ENCODE measurements at places on chromosomes 3 and 15. TPM values are rescaled to one million over a fixed set of nuclear protein-coding genes. Genes with fewer than 3 reads are reported as not detected.

DNA sequence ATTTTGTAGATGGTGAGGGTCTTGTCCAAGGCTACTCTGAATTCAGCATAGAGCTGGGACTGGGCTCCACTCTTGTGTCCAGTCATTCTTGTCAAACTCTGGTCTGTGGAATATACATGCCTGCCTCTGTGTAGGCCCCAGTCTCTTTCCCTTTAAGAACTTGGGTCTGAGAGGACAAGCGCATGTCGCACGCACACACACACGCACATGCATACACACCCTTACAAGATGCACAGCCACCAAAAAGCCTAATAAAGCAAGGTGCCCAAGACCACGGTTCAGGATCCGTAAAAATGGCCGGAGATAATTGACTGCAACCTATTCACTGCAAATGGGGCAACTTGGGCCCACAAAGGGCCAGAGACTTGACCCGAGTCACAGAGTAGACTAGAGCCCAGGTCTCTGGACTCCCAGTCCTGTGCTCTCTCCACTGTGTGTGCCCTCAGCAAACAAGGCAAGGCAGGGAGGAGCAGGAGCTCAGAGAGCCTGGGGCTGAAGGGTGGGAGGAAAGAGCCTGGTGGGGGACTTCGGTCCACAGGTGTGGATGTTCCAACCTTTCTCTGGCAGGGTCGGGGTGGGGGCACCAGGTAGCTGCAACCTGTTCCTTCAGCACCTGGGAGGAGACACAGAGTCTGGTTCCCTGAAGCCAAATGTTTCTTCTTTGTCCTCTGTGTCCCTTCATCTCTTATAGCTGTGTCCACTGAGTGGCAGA, 914 bp upstream of the PAQR5 start:
- peaks cover 4% of the 10 kb centered on the region for H3K4me1 ChIP-seq
- no peak overlapping the region for H3K4me3 ChIP-seq
- no peak overlapping the region for H3K27ac ChIP-seq
- H3K36me3 ChIP-seq = no peaks in the 10 kb centered on the region
- H3K27me3 ChIP-seq = peaks cover 24% of the 10 kb centered on the region

DNA sequence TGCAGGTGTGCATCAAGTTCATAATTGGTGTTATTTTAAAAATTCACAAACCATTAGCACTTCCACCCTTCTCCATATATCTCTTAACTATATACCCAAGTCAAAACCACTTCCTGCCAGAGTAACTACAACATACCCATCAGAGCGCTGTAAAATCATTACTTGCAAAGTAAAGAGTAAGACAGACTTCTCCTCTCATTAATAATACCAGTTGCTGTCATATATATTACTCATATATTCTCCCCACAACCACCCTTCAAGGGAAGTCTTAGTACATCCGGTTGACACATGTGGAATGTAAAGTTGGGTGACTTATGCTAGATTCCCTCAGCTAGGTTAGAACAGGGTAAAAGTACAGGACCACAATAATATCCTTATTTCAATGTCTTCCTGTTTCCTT, 5.6 kb downstream of the TERC start:
- no peak overlapping the region for H3K27ac ChIP-seq
- H3K4me3 ChIP-seq = no peak overlapping the region
- no peak for DNase-seq
- H3K4me1 ChIP-seq = no peaks in the 10 kb centered on the region

The IL16 gene
- total RNA-seq = 3.3 TPM

GRCh38 chr3:106431721-106432120, 562.9 kb upstream of the CBLB start:
- H3K27me3 ChIP-seq = no peaks in the 10 kb centered on the region
- no peaks in the 10 kb centered on the region for H3K36me3 ChIP-seq
- H3K27ac ChIP-seq = no peak overlapping the region
- H3K4me1 ChIP-seq = no peaks in the 10 kb centered on the region
- H3K4me3 ChIP-seq = no peak overlapping the region
- no peak for DNase-seq

- H3K27ac ChIP-seq = no peak overlapping the region
- H3K36me3 ChIP-seq = no peaks in the 10 kb centered on the region
- no peaks in the 10 kb centered on the region for H3K4me1 ChIP-seq
- H3K27me3 ChIP-seq = no peaks in the 10 kb centered on the region
- DNase-seq = no peak
These were observed 499.1 kb downstream of the ROBO2 start for GRCh38 chr3:77539014-77539413.

GRCh38 chr3:44128057-44128775, 113.5 kb upstream of the TOPAZ1 start:
- H3K4me3 ChIP-seq = no peak overlapping the region
- H3K4me1 ChIP-seq = no peaks in the 10 kb centered on the region
- H3K36me3 ChIP-seq = no peaks in the 10 kb centered on the region
- no peak overlapping the region for H3K27ac ChIP-seq
- no peak for DNase-seq

The CD200R1 gene
- 0.93 TPM for total RNA-seq

The FGF7 gene
- 13.0 TPM for total RNA-seq

The XIRP1 gene
- total RNA-seq = 0.10 TPM

- H3K27me3 ChIP-seq = no peaks in the 10 kb centered on the region
- DNase-seq = no peak
- no peak overlapping the region for H3K27ac ChIP-seq
- no peak overlapping the region for H3K4me3 ChIP-seq
- no peaks in the 10 kb centered on the region for H3K4me1 ChIP-seq
These were observed 34.8 kb downstream of the MINDY4B start for GRCh38 chr3:150870406-150870805.

DNA sequence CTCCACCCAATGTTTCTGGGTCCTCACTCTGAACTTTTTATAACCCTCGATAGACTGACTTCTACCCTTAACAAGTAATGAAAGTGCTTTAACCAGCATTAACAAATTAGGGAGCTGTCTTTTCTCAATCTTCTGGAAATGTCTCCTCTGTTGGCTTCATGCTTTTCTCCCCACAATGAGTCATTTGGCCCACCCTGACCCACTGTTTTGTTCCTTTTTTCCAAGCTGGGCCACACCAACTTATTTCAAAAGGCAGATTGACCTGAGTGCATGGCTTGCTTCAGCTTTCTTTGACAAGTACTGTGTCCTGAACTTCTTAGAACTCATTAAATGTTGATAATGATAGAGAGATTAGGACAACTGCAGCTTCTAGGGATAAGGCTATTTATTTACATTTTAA, 199.6 kb upstream of the SEMA6D start:
- no peak for DNase-seq
- no peaks in the 10 kb centered on the region for H3K4me1 ChIP-seq
- no peak overlapping the region for H3K4me3 ChIP-seq
- no peaks in the 10 kb centered on the region for H3K36me3 ChIP-seq

DNA sequence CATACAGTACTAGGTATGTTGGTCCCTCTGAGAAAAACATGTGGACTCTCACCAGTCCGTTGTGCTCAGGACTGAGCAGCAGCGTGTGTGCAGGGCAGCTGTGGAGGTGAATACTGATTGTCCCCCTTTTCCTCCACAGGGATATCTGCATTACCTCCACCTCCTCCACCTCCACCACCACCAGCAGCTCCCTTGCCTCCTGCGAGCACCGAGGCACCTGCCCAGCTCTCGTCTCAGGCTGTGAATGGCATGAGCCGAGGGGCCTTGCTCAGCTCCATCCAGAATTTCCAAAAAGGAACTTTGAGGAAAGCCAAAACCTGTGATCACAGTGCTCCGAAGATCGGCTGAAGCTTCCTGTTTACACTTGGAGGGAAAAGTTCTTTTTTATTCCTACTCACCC, 9.0 kb downstream of the PDHB start:
- no peaks in the 10 kb centered on the region for H3K27me3 ChIP-seq
- no peak overlapping the region for H3K4me3 ChIP-seq
- DNase-seq = no peak
- no peak overlapping the region for H3K27ac ChIP-seq
- H3K36me3 ChIP-seq = no peaks in the 10 kb centered on the region

- no peaks in the 10 kb centered on the region for H3K36me3 ChIP-seq
- H3K4me1 ChIP-seq = no peaks in the 10 kb centered on the region
- DNase-seq = no peak
- no peaks in the 10 kb centered on the region for H3K27me3 ChIP-seq
- no peak overlapping the region for H3K4me3 ChIP-seq
These were observed 387.0 kb downstream of the ERC2 start for GRCh38 chr3:56081246-56081645.

GRCh38 chr3:114344492-114344891, 50.7 kb downstream of the TIGIT start:
- H3K36me3 ChIP-seq = no peaks in the 10 kb centered on the region
- H3K27ac ChIP-seq = no peak overlapping the region
- H3K27me3 ChIP-seq = no peaks in the 10 kb centered on the region
- no peak overlapping the region for H3K4me3 ChIP-seq
- no peaks in the 10 kb centered on the region for H3K4me1 ChIP-seq
- no peak for DNase-seq

The CLDN16 gene
- total RNA-seq = 0.77 TPM

The MINAR1 gene
- total RNA-seq = 1.3 TPM

The COLQ gene
- total RNA-seq = 0.27 TPM

GRCh38 chr15:42825599-42825998, 88.7 kb upstream of the CDAN1 start:
- H3K4me1 ChIP-seq = no peaks in the 10 kb centered on the region
- no peaks in the 10 kb centered on the region for H3K36me3 ChIP-seq
- no peak overlapping the region for H3K4me3 ChIP-seq
- no peak for DNase-seq
- no peak overlapping the region for H3K27ac ChIP-seq

The PIF1 gene
- total RNA-seq = 0.76 TPM

GRCh38 chr3:15337963-15338362, 5.6 kb upstream of the SH3BP5 start:
- H3K4me1 ChIP-seq = no peaks in the 10 kb centered on the region
- no peaks in the 10 kb centered on the region for H3K36me3 ChIP-seq
- no peak overlapping the region for H3K4me3 ChIP-seq
- no peaks in the 10 kb centered on the region for H3K27me3 ChIP-seq
- no peak for DNase-seq

GRCh38 chr3:84946240-84946639, 12.5 kb upstream of the CADM2 start:
- H3K27me3 ChIP-seq = no peaks in the 10 kb centered on the region
- H3K27ac ChIP-seq = no peak overlapping the region
- DNase-seq = peak; percentile 26

DNA sequence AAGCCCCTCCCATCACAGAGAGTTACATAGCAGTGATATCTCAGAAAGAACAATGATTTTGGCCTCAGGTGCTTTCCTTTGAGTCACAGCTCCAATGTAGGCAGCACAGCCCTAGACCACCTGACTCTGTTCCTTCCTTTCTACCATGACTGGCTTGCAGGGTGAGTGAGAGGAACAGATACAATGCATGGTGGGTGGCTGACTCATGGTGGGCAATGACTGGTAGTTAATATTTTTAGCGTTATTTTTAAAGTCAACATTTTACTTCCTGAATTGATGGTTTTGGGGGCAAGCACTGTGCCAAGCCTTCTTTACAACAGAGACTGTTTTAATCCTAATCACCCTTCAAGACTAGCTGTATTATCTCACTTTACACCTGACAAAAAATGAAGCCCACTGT, 32.8 kb upstream of the ST3GAL6 start:
- peaks cover 8% of the 10 kb centered on the region for H3K4me1 ChIP-seq
- DNase-seq = no peak
- no peak overlapping the region for H3K27ac ChIP-seq
- H3K4me3 ChIP-seq = no peak overlapping the region

- H3K4me3 ChIP-seq = no peak overlapping the region
- H3K4me1 ChIP-seq = peaks cover 7% of the 10 kb centered on the region
- no peak for DNase-seq
- H3K27ac ChIP-seq = no peak overlapping the region
These were observed 84.1 kb downstream of the TP63 start for GRCh38 chr3:189714991-189715961.

The MAGEF1 gene
- total RNA-seq = 66.5 TPM

- H3K36me3 ChIP-seq = no peaks in the 10 kb centered on the region
- no peak within 1 kb of the TSS for H3K4me3 ChIP-seq
- H3K27me3 ChIP-seq = no peaks in the 10 kb centered on the region
These were observed at the start of gene OR5H15 for GRCh38 chr3:98166396-98166795. Gene OR5H15, plus strand, starts transcription at chr3:98166696. Its CDS starts 2,004 bp downstream, at chr3:98168700.

DNA sequence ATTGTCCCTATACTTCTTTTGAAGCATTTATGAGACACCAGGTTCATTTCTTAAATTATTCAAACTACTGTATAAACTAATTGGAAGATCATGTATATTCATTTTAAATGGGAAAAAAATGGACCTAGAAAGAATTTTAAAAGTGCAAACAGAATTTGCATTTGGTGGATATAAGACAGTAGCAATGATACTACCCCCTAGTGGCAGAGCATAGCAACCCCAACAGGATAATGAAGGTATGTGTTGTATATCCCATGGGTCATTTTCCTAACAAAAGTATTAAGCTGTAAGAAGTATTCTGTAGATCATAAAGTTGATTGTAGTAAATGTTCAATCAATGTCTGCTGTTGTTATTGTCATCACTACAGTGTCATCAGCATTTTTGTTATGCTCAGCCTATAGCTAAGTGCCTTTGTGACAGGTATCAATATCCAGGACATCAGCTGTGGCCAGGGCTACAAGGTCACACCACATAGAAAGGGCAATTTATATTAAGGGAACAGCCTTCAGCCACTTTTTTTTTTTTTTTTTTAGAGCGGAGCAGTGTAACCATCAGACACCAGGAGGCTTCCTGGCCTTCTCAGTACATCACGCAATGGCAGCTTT, 175.8 kb downstream of the FOXB1 start:
- no peak overlapping the region for H3K4me3 ChIP-seq
- no peaks in the 10 kb centered on the region for H3K4me1 ChIP-seq
- no peak overlapping the region for H3K27ac ChIP-seq
- peaks cover 5% of the 10 kb centered on the region for H3K27me3 ChIP-seq
- no peaks in the 10 kb centered on the region for H3K36me3 ChIP-seq

DNA sequence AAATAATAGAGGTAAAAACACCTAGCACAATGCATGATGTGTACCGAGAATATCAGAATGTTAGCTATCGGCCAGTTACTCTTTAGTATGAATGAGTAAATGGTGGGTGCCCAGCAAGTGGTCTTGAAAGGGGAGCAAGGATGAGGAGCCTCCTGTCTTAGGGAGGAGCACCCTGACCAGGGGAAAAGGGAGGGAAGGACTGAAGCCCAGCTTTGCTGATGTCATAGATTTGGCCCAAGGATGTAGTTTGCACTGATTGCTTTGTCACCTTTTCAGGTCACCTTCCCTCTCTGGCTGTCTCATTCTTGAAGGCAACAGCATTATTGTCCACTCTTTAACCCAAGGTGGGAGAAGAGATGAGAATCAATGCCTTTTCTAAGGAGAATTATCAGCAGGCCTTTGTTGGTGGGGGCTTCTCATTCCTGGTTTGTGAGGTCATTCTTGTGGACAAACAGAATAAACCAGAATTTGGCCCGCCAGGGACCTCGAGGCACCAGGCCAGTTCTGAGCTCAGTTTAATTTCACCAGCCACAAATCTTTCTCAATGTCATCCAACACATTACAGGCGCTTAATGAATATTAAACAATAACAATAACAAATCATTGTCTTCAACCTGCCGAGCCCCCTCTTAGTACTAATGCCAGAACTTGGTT, 231.3 kb downstream of the VPS13C start:
- H3K27ac ChIP-seq = no peak overlapping the region
- DNase-seq = no peak
- H3K4me1 ChIP-seq = no peaks in the 10 kb centered on the region
- no peaks in the 10 kb centered on the region for H3K36me3 ChIP-seq
- H3K27me3 ChIP-seq = no peaks in the 10 kb centered on the region
- no peak overlapping the region for H3K4me3 ChIP-seq

All from hepatocyte (in vitro differentiated cells).